ENCODE measurements at places on chromosomes 3 and 15.

DNA sequence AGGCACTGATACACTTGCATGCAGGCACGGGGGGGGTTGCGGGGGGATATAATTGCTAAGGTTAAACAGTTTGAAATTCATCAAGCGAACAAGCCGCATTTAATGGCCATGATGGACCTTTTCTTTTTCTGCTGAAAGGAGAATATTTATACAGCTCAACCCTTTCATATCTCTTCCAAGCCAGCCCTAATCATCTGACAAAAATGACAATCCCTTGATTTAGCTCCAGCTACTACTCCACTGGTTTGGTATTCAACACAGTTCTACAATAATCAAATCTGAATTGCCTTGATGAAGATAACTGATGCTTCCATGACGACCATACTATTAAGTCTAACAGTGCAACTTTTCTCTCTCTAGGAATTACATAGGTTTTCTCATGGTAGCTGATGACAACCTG lies 374.9 kb downstream of the PLCL2 start:
- no peak for DNase-seq

DNA sequence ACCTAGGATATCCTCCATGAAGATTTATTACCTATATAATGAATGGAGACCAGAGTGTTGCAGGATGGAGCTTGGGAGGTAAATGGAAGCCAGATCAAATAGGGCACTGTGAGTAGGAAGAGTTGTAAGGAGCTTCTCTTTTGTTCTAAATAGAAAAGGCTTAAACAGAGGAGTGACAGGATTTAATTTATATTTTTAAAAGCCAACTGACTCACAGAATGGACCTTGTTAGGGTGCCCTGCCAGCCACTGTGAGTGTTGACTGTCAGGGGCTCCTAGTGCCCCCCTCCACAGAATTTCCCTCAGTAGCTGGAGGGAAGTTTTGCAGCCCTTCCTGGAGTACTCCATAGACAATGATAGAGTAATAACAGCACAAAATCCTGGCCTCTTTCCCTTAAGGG lies 547.5 kb downstream of the MCTP2 start:
- DNase-seq, result no peak

- no peak for DNase-seq
Measured at GRCh38 chr3:18586076-18586475, 160.9 kb upstream of the SATB1 start.

DNA sequence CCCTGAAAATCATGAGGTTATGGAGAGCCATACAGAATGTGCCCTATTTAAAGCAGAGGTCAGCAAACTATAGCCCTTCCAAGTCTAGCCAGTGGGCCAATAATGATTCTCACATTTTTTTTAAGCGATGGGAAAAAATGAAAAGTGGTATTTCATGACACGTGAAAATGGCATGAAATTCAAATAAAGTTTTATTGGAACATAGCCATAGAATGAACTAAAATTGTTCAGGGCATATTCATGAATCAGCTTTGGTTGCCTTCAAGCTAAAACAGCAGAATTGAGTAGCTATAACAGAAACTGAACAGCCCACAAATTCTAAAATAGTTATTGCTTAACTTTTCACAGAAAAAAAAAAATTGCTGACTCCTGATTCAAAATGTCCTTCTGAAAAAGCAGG lies 104.5 kb downstream of the TFG start:
- DNase-seq, result no peak

Measured in neural crest cell (in vitro differentiated cells).